ENCODE measurements at places on chromosomes 4 and X.

DNA sequence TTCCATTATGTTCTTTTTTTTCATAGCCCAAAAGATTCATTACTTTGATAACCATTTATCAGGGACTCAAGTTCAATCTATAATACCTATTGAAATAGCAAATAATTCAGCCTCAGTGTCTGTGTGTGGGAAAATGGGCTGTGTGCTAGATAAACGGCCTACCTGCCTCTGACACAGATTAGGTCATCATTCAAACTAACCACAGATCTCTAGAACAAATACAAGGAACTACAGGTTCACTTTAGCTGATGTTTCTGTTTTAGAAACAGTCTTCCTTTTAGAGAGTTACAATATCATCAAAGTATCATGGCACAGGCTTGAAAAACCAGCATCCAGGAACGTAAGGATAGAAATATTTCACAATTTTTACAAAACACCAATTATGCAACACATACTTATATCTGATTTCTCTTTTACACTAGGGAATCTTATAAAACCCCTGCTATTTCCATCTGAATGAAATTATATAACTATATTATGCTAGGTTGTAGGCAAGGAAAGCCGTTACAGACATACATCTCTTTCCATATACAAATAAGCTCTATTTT, 56.6 kb upstream of the MAB21L2 start:
- DNase-seq: peak; percentile 15

DNA sequence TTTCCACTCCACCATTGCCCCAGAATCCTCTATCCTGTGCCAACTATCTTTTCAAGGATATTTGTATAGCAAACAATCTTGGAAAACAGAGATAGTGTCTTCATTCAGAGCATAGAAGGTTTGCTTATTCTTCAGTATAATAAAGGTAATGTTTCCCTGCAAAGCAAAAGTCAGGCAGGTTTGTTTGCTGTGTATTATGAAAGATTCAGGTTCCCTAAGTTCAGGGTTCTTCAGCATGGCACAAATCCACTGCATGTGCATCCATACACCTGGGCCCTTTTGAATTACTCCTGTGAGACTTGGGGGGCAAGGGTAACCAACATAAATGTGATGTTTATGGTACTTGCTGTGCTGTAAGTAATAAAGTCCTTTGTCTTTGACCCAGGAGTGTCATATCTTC, 33.2 kb upstream of the ZC4H2 start:
- no peak for DNase-seq

DNA sequence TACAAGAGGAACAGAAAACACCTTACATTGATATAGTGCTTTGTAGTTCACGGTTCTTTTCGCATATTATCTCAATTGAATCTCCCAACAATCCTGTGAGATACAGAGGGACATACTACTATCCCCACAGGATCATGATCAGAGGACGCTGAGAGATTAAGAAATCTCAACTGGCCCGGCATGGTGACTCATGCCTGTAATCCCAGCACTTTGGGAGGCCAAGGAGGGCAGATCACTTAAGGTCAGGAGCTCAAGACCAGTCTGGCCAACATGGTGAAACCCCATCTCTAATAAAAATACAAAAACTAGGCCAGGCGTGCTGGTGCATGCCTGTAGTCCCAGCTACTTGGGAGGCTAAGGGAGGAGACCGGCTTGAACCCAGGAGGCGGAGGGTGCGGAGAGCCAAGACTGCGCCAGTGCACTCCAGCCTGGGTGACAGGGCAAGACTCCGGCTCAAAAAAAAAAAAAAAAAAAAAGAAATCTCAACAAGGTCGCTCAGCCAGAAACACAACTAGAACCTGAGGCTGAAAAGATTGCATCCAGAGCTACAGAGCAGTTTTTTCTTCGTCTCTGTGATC, 7.4 kb downstream of the APOO start:
- DNase-seq: peak; percentile 53

DNA sequence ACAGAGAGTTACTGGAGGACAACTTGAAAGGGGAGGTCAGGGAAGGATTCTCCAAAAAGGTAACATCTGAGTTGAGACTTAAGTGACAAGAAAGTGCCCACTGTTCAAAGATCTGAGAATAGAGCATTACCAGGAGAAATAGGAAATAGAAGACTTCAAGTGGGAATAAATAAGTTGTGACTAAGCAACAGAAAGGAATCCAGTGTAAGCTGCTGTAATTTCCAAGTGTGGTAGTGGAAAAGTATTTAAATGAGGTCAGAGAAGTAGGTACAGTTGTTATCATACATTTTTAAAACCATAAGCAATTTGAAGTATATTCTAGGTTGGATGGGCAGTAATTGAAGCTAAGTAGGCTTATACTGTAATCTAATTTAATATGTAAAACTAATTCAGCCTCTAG, 211.9 kb downstream of the FBXO8 start:
- no peak for DNase-seq

DNA sequence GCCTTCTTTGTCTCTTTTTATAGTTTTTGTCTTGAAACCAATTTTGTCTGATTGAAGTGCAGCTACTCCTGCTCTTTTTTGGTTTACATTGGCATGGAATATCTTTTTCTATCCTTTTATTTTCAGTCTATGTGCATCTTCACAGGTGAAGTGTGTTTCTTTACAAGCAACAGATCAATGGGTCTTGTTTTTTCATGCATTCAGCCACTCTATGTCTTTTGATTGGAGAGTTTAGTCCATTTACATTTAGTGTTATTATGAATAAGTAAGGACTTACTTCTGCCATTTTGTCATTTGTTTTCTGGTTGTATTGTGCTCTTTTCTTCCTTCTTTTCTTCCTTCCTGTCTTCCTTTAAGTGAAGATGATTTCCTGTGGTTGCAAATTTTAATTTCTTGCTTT, 224.4 kb downstream of the SLC39A8 start:
- DNase-seq: no peak

- DNase-seq: no peak
Observed at GRCh38 chr4:10181745-10182445, 65.3 kb upstream of the WDR1 start.

- DNase-seq: peak; percentile 50
Observed at GRCh38 chr4:170089274-170089667, 485 bp downstream of the AADAT start.

- DNase-seq: no peak
Observed at GRCh38 chrX:24378706-24379105, 18.3 kb downstream of the SUPT20HL1 start.

DNA sequence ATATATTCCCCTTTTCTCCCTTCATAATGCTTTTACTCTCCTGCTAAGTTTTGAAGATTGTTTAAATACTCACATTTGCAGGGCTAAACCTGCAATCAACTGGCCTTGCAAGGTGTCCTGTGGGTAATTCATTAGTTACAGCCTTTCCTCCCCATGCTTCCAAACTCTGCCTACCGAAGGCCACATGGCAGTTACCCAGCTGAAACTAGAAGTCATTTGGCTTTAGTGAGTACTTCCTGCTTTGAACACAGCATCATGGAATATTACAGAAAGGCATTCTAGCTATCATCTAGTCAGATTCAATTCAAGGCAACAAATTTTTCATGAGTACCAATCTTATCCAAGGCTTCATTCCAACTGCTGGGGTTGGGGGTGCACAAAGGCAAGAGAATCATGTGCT, 55.6 kb downstream of the SRPX start:
- DNase-seq: no peak

- peak; percentile 19 for DNase-seq
Observed at GRCh38 chrX:44784241-44784640, 59.6 kb upstream of the DUSP21 start.

DNA sequence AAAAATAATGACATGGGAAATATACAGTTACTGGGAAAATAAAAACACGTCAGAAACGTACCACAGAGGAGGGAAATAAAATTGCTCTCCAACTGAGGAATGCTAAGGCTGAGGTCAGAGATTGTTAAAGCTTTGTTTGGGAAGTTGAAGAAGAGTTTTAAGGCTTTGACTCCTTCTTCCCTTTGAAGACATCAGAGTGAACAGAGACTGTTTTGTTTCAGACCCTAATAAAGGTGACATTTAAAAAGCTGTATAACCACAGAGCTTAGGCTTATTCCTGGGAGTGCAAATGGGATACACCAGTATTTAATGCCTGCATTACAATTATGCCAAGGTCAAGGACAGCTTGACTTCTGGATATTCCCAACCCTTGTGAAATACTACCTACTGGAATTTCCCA, 102.8 kb downstream of the TRIML1 start:
- no peak for DNase-seq

DNA sequence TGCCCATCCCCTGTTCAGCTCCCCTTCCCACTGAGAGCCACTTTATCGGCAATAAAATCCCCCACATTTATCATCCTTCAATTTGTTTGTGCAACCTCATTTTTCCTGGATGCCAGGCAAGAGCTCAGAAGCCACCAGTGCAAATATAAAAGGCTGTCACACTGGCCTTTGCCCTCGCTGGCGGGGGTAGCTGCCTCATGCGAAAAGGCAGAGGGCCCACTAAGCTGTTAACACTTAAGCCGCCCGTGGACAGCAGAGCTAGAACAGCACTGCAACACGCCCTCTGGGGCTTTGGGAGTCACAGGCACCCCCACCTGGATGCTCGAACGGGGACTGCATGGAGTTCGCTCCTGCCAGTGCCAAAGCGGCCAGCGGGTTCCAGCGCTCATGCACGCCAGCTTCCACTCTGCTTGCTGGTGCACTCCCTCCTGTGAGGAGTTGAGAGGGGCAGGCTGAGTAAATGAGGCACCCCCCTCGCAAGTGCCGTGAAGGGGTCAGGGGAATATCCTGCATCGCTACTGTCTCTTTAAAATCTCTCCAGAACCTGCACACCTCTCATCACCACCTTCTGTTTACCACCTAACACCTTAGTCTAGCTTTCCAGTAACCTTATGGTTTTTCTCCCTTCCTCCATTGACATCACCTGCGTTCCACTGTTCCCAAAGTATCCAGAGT, 99.5 kb downstream of the SORBS2 start:
- DNase-seq: no peak

GRCh38 chr4:137644201-137644600, 111.9 kb upstream of the PCDH18 start:
- no peak for DNase-seq
